Fibroblast of the aortic adventitia (primary cell): ENCODE measurements at places on chromosomes 13 and 19.

- no peak for DNase-seq
Measured at GRCh38 chr13:25928941-25929505, 122.8 kb downstream of the SHISA2 start.

GRCh38 chr19:46844067-46844489 lies 6.6 kb downstream of the AP2S1 start:
- DNase-seq = peak; percentile 40

GRCh38 chr13:84265257-84265764 lies 383.0 kb upstream of the SLITRK1 start:
- DNase-seq = no peak

GRCh38 chr13:33341861-33342452 lies 56.4 kb upstream of the STARD13 start:
- no peak for DNase-seq

- no peak for DNase-seq
Measured at GRCh38 chr19:6593651-6594416, 2.9 kb upstream of the CD70 start.

DNA sequence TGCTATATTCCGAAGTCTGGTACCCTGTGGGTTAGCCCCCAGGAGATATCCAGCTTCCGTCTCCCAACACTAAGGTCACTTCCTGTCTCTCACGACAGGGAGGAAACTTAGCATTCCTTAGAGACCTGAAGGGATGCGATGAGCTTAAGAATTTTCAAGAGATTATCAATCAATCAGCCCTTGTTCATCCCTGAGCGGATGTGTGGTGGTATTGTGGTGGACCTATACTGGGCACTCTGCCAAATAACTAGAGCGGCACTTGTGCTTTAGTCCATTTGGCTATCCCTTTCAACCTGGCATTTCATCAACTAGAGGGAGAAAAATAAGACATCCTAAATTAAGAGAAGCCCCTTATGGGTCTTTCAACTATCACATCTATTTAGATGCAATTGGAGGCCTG lies 30.9 kb upstream of the ZNF562 start:
- no peak for DNase-seq

DNA sequence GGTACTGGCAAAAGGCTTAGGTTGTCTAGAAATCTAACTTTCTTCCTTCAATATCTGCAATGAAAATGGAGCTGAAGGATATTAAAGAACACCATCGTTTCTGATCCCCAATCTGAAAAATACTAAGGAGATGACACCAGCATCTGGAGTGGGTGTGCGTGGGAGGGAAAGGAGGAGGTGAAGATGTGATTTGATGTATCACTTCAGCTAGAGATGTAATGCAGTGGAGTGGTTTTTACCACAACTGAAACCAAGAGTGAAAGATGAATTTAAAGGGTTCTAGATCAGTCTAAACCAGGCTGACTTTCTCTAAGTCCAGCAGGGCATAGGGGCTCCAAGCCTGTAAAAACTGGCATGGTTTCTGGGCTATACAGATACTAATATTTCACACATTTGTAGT lies 148.4 kb downstream of the AKAP11 start:
- no peak for DNase-seq

DNA sequence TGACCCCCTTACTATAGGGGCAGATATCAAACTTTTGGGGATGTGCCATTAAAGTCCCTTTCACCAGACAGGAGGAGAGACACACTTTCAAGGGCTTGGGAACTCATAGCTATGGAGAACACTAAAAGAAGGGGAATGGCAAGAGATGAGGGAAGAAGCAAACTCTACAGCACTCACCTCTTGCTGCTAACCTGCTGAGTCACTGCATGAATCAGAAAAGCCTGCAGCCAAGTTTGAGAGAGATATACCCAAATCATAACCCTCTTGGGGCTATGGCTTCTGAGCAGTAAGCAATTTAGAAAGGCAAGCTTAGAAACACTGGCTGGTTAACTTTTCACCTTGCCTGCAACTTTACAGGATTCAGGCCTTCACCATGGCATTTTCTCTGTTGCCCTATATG lies 1028.0 kb downstream of the UQCRFS1 start:
- peak; percentile 52 for DNase-seq

DNA sequence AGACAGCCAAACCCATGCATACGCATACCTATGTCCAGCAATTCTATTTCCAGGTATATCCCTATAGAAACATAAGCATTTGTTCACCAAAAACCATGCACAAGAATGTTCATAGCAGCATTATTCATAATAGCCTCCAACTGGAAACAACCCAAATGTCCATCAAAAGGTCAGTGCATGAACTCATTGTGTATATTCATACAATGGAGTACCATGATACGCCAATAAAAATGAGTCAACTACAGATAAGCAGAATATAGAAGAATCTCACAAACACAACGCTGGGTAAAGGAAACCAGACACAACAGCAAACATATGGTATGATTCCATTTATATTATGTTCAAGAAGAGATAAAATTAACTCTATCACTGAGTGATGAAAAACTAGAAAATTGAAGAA lies 23.8 kb downstream of the DEDD2 start:
- DNase-seq = peak; percentile 94

- no peak for DNase-seq
Measured at GRCh38 chr19:4536798-4537197, 1.8 kb upstream of the PLIN5 start.

DNA sequence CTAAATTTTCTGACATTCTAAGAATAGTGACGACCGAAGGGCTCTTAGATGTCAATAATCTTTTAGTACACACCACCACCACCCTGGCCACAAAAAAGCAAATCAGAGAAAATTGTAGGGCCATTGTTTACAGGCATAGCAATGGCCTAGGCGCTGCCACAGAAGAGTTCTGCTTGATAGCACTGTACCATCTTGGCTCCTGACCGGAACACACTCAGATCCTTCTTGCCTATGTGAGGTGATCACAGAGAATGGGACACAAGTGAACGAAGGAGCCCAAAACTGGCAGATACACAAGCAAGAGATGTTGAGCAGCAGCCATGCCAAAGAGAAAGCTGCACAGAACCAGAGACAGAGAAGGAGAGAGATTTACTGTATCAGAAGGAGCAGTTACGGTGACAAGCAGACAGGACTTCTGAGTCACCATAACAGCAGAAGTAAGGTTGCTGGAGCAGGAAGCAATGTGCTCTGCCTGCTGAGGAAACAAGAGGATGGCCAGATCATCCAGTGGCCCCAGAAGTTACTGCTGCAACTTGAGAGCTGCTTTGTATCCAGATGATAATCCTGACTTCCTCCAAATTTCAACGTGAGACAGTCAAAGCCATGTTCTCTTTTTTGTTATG lies 105.2 kb downstream of the SLITRK6 start:
- DNase-seq = no peak

- DNase-seq = no peak
Measured at GRCh38 chr13:31940076-31940475, 91.5 kb upstream of the FRY start.

DNA sequence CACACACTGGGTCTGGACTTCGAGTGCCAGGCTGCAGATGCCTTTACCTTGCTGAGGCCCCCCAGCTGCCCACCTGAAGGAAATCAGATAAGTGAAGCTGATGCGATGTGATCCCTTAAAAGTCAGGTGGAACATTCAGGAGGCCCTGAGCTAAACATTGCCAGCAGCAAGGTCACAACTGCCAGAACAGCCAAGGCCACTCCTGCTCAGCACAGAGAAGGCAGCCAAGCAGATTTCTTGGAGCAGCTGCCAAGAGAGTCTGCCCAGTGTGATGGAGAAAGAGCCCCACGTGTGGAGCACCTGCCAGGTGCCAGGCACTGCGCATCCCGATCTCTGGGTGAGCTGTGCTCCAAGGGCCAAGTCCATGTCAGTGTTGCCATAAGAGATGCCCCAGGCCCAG lies 20.6 kb upstream of the UQCRFS1 start:
- DNase-seq = no peak

GRCh38 chr19:13098277-13099072 lies 4.2 kb downstream of the LYL1 start:
- no peak for DNase-seq

DNA sequence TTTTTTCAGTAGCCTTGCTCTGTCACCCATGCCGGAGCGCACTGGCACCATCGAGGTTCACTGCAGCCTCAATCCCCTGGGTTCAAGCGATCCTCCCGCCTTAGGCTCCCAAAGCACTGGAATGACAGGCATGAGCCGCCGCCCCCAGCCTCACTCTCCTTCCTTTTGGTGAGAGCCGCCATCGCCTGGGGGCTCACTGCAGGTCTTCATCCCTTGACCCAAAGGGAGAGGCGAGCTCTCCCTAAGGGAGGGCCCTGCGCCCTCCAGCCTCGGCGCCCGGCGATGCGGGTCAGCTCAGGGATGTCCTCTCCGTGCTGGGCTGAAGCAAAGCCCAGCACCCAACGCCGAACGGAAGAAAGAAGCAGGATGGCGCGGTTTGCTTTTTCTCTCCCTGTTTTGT lies 23.2 kb upstream of the ZBTB7A start:
- DNase-seq = no peak

DNA sequence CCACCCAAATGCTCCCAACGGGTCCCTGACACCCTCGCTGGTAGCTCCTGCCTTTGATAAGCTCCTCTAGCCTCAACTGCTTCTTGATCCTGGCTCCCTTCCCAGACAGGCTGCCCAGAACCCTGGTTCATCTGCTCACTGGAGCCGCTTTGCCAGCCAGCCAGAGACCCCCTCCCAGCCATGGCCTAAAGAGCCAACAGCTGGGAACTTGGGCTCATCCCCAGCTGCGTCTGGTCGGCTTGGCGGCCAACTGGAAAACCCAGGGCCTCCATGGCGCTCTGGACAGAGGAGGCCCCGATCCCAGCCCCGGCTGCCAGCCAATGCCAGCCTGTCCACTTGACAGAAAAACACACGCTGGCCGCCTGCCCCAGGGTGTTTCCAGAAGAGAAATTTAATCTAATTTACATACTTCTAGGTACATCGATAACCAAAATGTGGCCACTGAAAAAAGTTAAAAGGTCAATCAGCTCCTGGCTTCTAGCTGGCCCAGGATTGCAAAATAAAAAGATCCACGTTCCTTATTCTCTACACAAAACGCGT lies 3.0 kb upstream of the AKAP8L start:
- no peak for DNase-seq

- DNase-seq = no peak
Measured at GRCh38 chr13:25756912-25757311, 294.9 kb downstream of the SHISA2 start.

DNA sequence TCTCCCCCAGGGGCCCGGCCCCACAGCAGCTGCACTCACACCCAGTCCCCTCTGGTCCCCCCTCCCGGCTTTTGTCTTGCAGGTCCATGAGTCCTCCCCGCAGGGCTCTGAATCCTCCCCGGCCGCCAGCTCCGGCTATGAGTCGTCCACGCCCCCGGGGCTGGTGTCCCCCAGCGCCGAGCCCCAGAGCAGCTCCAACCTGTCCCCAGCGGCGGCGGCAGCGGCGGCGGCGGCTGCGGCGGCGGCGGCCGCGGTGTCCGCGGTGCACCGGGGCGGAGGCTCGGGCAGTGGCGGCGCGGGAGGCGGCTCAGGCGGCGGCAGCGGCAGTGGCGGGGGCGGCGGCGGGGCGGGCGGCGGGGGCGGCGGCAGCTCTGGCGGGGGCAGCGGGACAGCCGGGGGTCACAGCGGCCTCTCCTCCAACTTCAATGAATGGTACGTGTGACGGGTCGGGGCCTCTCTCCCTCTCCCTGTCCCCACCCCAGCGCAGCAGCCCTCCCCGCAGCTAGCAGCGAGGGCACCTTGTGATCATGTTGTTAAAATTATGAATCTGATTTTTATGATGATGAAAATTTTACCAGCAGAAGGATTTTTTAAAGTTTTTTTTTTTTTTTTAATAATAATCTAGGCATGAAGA lies 3.8 kb downstream of the ZIC2 start:
- no peak for DNase-seq

GRCh38 chr19:54541712-54542111 lies 31.9 kb upstream of the LILRA2 start:
- no peak for DNase-seq

- no peak for DNase-seq
Measured at GRCh38 chr13:41502673-41503072, 45.3 kb downstream of the RGCC start.

DNA sequence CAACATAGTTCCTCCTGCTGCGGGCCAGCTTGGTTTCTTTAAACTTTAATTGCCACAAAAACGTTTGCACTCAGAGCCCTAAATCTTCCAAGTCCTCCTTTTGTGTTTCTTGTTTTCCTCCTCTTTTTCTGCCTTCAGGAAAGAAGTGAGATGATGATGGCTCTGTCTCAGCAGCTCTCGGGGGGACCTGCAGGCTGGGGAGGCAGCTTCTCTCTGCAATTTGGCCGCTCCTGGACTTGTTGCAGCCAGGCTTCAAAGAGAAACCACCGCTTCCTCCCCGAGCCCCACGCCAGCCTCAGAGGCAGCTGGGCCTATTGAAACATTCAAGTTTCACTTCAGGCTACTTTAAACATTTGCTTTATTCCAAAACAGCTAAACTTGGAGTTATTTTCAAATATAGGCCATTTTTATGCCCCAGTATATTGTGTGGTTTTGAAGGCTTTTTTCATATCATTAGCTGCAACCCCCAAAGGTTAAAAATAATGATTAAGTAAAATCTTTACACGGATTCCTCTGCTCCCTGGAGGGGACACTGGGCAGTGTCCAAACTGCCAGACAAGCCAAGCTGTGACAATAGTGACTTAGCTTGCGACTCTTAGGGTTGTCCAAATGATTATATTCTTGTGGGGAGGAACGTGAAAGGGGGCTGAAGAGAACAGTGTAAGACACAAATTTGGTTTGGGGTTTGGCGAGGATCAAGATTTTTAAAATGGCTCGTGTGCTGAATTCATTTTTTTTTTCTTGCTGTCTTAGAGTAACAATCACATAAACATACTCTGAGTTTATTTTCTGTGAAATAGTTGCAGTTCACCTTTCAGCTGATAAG lies 330.8 kb downstream of the DLEU7 start:
- peak; percentile 66 for DNase-seq

- DNase-seq = no peak
Measured at GRCh38 chr13:55606045-55606665, 1534.6 kb upstream of the PRR20A start.

DNA sequence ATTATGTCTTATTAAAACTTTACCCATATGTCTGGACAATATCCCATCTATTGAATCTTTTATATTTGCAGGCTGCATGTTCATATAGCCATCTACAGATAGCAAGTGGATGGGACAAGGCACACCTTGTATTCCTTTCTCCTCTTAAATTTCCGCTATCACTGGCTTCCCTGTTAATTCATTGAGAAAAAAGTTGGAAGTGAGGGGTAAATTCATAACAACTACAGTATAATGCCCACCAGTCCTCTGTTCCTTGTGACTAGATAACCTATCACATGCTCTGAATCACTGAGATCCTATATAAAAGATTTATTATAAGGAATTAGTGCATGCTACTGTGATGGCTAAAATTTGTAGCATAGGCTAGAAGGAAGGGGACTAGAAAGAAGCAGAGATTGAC lies 1005.8 kb upstream of the ATXN8OS start:
- no peak for DNase-seq

- no peak for DNase-seq
Measured at GRCh38 chr13:89315287-89315686, 1644.1 kb downstream of the SLITRK5 start.

- peak; percentile 82 for DNase-seq
Measured at GRCh38 chr13:41610404-41610803, 153.1 kb downstream of the RGCC start.

DNA sequence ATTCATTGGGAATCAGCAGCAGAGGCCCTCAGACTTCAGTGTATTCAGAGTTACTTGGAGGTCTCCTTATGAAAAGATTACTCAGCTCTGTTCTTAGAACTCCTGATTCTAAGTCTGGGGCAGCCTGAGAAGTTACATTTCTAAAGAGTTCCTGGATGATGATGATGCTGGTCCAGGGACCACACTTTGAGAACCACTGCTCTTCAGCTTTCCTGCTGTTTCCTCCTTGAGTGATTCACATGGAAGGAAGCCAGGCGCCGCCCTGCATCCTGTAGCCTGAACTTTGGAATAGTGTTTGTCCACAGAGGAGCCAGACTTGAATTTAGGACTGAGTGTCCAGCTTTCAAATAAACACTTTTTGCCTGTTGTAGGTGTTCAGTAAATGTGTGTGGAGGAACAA lies 2.9 kb downstream of the CEBPG start:
- DNase-seq = peak; percentile 91
